ENCODE measurements at places on chromosomes 12 and 14.

DNA sequence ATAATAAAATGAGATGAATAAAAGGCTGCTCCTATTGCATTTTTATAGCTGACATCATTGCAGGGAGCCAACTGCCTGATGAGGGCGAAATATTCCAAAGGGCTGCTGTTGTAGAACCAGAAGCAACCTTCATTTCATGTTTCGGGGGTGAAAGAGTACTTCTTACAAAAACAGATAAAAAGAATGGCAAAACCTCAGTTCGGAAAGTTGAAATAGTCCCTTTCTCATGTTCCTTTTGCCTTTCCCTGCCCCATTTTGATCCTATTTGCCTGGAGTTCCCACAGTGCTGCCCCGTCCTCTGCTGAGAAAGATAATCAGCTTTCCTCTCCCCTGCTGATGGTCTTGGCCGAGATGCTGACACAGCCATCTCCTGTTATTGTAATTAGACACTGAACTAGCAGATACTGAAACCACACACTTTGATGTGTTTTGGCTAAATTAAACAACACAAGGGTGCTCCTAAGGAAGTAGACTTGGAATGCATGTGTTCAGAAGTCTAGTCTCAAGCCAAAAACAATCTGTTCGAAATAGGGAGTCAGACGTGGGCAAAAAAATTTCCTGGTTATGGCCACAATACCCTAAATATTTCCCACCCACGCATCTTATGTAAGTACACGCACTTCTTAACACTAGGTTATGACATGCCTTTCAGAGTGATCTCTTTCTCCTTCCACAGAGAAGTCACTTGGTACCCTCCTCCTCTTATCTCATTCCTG is 117.2 kb downstream of the PPM1H start:
- DNase-seq: peak; percentile 41

- DNase-seq: no peak
Observed at GRCh38 chr12:31813305-31813704, 84.5 kb upstream of the AMN1 start.

- DNase-seq: no peak
Observed at GRCh38 chr14:96790186-96790585, 7.0 kb upstream of the VRK1 start.

GRCh38 chr12:111705672-111706071 is 19.8 kb downstream of the ACAD10 start:
- DNase-seq: no peak

DNA sequence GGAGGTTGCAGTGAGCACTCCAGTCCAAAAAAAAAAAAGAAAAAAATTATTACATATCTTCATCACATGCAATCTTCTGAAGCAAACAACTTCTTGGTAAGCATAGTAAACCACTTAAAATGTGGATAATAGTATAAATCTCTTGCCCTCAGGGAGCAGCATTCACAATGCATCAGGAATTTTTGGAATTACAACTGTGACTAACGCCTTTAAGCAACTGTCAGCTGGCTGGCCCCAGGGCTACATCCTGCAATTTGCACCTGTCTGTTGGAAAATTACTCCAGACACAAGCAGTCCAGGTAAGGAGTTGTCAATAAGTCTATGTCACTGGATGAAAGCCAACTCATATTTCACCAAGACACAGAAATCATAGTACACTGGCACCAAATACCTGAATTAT is 5.5 kb upstream of the SLC7A7 start:
- DNase-seq: no peak

DNA sequence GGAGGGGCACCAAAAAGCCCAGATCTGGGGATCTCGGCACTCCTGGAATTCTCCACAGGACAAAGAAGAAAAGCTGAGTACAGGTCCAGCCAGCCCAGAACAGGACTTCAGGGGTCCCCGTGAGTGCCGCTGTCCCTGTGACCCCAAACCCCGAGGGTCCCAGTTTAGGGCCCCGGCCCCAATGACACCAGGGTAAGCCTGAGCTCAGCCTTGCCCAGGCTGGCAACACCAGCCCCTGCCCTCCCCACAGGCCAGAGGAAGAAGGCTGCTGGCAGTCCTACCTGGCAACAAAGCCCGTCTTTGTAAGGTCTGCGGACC is 1.8 kb downstream of the CDK2AP1 start:
- DNase-seq: no peak

DNA sequence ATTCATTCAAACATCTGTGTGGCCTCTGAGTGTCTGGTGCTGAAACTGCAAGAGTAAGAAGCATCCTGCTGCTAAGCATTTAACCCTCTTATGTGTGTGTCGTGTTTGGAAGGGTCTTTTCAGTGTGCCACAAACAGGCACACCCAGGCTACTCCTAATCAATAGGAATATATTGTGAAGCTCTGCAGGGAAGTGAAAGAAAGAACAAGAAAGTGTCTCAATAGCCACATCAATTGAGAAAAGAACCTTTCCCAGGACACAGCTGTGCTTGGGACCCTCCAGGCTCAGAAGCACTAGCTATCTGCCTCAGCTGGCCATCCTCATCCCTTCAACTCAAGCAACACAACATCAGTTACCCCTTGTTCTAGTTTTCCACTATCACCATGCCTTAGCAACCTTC is 13.4 kb upstream of the KRAS start:
- DNase-seq: no peak

DNA sequence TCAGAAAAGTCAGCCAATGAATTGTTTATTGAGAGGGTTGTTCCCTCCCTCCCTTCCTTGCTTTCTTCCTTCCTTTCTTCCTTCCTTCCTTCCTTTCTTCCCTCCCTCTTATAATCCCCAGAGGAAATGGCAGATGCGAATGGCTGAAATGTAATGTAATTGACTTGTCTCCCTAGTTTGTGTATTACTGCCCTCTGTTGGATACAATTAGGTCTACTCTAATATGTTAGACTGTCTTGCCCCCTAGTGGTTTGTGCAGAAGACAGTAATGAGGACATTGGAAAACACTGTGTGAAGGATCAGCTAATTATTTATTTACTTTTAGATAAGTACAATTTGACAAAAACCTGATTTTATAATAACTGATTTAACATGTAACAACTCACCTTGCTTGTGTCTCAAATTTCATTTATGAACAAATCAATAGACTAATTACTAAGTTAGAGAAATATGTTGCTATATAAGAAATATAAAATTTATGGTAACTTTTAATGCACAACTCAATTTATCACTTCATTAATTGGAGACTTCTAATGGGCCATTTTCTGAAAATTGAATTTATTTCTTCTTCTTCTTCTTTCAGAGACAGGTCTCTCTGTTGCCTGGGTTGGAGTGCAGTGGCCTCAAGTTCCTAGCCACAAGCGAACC is 229.8 kb upstream of the LRIG3 start:
- DNase-seq: peak; percentile 79

- DNase-seq: no peak
Observed at GRCh38 chr12:103441437-103442181, 54.2 kb downstream of the C12orf42 start.

GRCh38 chr14:60064491-60065072 is 27.1 kb upstream of the PCNX4 start:
- peak; percentile 21 for DNase-seq

DNA sequence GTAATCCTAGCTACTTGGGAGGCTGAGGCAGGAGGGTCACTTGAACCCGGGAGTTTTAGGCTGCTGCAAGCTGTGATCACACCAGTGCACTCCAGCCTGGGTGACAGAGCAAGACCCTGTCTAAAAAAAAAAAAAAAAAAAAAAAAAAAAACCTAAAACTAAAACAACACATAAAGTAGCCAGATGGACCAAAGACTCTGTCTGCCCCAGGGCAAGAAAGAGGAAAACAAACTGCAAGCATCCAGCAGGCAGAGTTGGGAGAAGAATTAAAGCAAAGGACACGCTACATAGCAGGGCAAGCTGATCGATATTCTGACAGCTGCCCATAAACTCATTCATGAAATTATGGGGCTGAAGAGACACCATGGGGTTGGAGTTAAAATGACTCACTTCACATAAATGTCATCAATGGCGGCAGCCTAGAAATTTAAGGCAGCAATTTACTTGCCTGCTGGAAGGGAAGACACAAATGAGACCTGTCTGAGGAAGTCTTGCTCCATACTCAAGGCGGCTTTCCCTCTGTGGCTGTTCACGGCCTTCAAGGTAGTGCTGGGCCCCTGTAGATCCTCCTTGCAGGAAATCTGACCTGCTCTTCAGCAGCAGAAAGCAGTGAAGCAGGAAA is 259.1 kb upstream of the FKBP4 start:
- DNase-seq: no peak

GRCh38 chr12:58883576-58884334 is 36.5 kb downstream of the LRIG3 start:
- no peak for DNase-seq

GRCh38 chr12:15956413-15957185 is 45.5 kb downstream of the DERA start:
- DNase-seq: no peak

DNA sequence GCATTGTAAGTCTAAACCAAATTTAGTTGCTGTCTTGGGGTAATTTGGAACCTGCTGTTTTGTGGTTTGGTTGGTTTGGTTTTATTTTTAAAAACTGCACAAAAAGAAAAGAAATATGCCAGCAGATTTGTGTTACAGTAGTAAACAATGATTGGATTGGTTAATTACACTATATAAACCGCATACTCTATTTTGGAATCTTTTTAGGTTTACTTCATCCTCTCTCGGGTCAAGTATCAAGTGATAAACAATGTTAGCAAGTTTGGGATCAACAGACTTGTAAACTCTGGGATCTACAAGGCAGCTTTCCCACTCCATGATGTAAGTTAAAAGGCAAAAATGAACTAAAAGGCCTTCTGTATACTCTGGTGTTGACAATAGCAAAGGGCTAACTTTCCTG is 132.4 kb downstream of the ANO6 start:
- no peak for DNase-seq

DNA sequence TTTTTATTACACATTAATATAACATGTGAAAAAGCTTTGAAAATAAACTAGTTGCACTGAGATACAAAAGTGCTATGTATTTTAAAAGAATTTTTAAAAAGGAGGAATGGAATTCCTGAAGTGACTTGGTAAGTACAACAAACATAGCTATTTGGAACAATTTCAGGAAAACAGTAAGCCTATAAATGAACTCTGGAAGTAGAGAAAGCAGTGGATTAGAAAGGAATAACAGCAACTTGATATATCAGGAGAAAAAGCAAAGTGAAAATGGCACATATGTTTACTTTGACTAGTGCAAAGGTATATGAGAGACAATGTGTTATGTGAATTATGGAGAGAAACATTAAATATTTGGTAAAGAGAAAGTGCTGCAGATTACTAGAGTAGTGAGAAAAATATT is 811.7 kb downstream of the C12orf50 start:
- no peak for DNase-seq

GRCh38 chr14:77965919-77966435 is 166.1 kb downstream of the ADCK1 start:
- DNase-seq: peak; percentile 78

- DNase-seq: no peak
Observed at GRCh38 chr14:86543521-86543920, 1013.6 kb downstream of the FLRT2 start.

- no peak for DNase-seq
Observed at GRCh38 chr14:88422919-88423650, 37.6 kb downstream of the SPATA7 start.

DNA sequence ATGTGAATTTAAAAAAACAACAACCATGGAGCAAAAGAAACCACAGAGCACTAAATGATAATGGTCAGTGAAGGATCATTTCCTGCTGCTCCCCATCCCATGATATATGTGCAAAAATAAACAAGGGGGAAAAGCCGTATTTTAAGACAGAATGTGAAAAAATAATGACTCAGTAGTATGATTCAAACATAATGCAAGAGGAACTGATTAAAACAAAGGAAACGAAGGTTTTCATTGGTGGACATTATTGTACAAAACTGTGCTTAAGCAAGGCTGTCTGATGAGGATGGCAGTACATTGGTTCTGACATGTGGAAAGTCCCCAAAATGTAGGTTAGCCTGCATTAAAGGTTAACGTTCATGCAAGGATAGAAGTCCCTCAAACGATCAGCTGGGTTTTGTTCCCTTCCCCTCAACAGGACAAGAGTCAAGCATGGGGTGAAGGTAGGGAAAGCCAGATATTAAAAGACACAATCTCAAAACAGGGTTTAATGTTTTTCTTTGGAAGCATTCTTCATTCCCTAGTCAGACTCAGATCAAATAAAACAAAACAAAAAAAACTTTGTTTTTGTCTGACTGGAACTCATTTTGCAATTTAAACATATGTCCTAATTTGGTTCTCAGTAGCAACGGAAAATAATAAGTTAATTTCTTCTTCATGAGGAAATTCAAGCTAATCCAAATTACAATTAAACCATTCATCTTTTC is 26.3 kb upstream of the PTGDR start:
- DNase-seq: no peak

Data from left kidney (tissue), 8 donors.